Upper lobe of left lung (tissue), 6 donors: ENCODE measurements at places on chromosomes 2 and 18. TPM values are rescaled to one million over a fixed set of nuclear protein-coding genes. Genes with fewer than 3 reads are reported as not detected.

- peaks cover 14% of the 10 kb centered on the region for H3K4me1 ChIP-seq
- peak overlapping the region; percentile 97 for H3K27ac ChIP-seq
- DNase-seq, result peak; percentile 87
These were observed 506 bp downstream of the BMPR2 start for GRCh38 chr2:202376460-202377206.

The CD8B gene
- total RNA-seq, result 2.7 TPM

The IL37 gene
- total RNA-seq, result 0.37 TPM

- no peaks in the 10 kb centered on the region for H3K36me3 ChIP-seq
- DNase-seq, result no peak
- H3K27ac ChIP-seq, result no peak overlapping the region
- H3K27me3 ChIP-seq, result no peaks in the 10 kb centered on the region
- H3K4me1 ChIP-seq, result peaks cover 9% of the 10 kb centered on the region
These were observed 15.6 kb downstream of the BAZ2B start for GRCh38 chr2:159600752-159601151.

DNA sequence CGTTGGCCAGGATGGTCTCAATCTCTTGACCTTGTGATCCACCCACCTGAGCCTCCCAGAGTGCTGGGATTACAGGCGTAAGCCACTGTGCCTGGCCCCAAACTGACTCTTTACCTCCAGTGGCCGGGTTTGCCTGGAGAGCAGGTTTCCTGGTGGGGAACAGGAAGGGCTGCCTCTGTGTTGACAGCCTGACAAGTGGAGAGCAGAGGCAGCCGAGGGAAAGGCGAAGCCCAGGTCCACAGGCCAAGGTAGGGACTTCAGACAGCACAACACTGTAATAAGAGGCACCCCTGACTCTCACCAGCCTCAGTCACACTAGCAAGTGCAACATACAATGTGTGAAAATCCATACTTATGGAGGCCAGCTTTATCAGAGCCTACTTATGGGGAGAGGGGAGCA lies 16.5 kb upstream of the SH3BP4 start:
- H3K36me3 ChIP-seq, result no peaks in the 10 kb centered on the region
- H3K27me3 ChIP-seq, result no peaks in the 10 kb centered on the region
- H3K27ac ChIP-seq, result no peak overlapping the region
- no peak for DNase-seq
- H3K4me3 ChIP-seq, result no peak overlapping the region
- no peaks in the 10 kb centered on the region for H3K4me1 ChIP-seq

- no peaks in the 10 kb centered on the region for H3K27me3 ChIP-seq
- no peak for DNase-seq
- H3K27ac ChIP-seq, result no peak overlapping the region
- no peaks in the 10 kb centered on the region for H3K4me1 ChIP-seq
These were observed 39.1 kb upstream of the DLX1 start for GRCh38 chr2:172046080-172046678.

DNA sequence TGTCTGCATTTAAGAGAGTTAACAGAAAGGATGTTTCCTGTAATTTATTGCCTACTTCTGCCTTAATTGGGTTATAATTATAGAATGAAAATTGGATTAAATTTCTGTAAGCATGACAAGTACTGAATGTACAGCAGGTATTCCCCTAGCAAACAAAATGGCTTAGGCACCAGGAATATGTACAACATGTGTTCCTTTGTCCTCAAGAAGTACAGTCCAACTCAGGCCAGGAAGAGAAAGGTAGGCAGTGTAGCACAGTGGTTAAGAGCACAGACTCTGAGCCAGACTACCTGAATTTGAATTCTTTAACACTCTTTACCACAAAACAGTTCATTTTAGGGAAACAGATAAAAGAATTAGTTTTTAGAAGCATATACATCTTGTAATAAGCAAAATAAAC lies 43.1 kb downstream of the COX7A2L start:
- H3K4me1 ChIP-seq, result peaks cover 4% of the 10 kb centered on the region
- no peaks in the 10 kb centered on the region for H3K36me3 ChIP-seq
- H3K4me3 ChIP-seq, result no peak overlapping the region
- DNase-seq, result no peak
- no peak overlapping the region for H3K27ac ChIP-seq
- no peaks in the 10 kb centered on the region for H3K27me3 ChIP-seq

- DNase-seq, result no peak
- no peak overlapping the region for H3K4me3 ChIP-seq
- no peaks in the 10 kb centered on the region for H3K27me3 ChIP-seq
- no peaks in the 10 kb centered on the region for H3K36me3 ChIP-seq
These were observed 6.7 kb downstream of the RAMP1 start for GRCh38 chr2:237866101-237866621.

GRCh38 chr2:164457271-164457670 lies 164.0 kb downstream of the GRB14 start:
- no peak overlapping the region for H3K27ac ChIP-seq
- no peaks in the 10 kb centered on the region for H3K36me3 ChIP-seq
- no peak overlapping the region for H3K4me3 ChIP-seq
- no peaks in the 10 kb centered on the region for H3K27me3 ChIP-seq
- H3K4me1 ChIP-seq, result no peaks in the 10 kb centered on the region
- no peak for DNase-seq
